ENCODE measurements at places on chromosomes 4 and X.

GRCh38 chr4:121219227-121219626, 55.1 kb upstream of the TNIP3 start:
- DNase-seq: no peak

- no peak for DNase-seq
Observed at GRCh38 chrX:109990582-109991276, 12.2 kb upstream of the TMEM164 start.

- no peak for DNase-seq
Observed at GRCh38 chr4:119310826-119311225, 11.1 kb downstream of the FABP2 start.

GRCh38 chrX:154732421-154733065, 18.3 kb downstream of the GAB3 start:
- no peak for DNase-seq

DNA sequence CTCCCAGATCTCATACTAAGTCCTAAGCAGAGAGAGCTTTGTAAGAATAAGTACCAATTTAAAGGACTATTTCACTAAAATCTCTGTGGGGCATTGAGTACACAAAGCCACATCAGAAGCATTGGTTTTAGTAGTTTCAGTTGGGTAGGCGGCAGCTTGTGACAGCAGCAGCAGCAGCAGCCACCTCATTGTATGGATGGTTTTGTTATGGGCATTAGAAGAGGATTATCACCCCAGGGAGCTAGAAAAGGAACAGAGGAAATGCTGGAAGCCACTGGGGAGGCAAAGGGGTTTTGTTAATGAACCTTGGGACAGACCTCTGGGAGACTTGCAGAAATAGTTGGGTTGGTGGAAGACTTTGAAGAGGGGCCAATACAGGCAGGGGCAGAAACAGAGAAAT, 93.9 kb upstream of the FRMPD3 start:
- no peak for DNase-seq

All from GM12891 (cell line).